Activated T-cell treated with anti-CD3 and anti-CD28 coated beads, Interleukin-2, amount 50 U/mL, for 4 hours (primary cell): ENCODE measurements at places on chromosomes 7 and 10.

GRCh38 chr10:21061184-21061583 is 164.1 kb upstream of the NEBL start:
- no peak for DNase-seq

- no peak for DNase-seq
Observed at GRCh38 chr10:106410331-106410730, 754.2 kb downstream of the SORCS1 start.

DNA sequence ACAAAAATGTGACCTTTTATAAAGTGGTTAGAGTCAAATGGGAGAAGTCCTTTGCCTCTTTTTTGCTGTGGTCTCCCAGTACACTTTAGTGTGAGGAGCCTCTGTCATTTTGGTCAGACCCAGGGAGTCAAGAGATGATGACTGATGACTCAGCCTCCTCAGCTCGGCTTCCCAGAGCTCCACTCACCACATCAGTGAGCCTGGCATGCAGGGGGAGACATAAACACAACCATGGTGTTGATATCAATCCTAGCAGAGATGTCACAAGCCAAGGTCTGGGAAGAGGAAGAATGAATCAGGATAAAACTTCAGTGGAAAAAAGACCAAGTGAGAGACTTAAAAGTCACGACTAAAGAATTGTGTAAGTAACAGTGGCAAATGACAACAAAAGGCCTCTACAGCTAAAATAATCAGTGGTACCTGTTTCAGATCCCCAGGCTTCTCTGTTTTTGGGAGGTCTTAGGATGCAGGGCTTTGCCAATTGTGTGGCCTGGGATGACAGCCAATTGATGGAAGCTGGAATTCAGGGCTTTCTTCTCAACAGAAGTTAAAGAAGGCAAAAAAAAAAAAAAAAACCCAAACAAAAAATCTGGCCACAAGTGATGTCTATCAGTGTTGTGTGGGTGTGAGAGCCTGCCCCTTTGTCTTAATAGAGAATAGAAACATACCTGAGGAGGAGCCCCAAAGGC is 50.2 kb downstream of the TFAM start:
- no peak for DNase-seq

GRCh38 chr7:72751978-72752377 is 76.0 kb downstream of the TYW1B start:
- no peak for DNase-seq

GRCh38 chr10:24853661-24854060 is 98.7 kb downstream of the PRTFDC1 start:
- no peak for DNase-seq

GRCh38 chr10:76111986-76112825 is 680.8 kb downstream of the LRMDA start:
- DNase-seq: no peak

- no peak for DNase-seq
Observed at GRCh38 chr7:4017081-4017480, 665.0 kb upstream of the FOXK1 start.

- DNase-seq: no peak
Observed at GRCh38 chr7:2524808-2525657, 5.5 kb downstream of the LFNG start.

- DNase-seq: no peak
Observed at GRCh38 chr7:107879400-107880035, 11.5 kb upstream of the DLD start.

- DNase-seq: no peak
Observed at GRCh38 chr10:71683301-71683700, 36.3 kb downstream of the C10orf105 start.

GRCh38 chr7:41881331-41882130 is 178.6 kb upstream of the INHBA start:
- DNase-seq: peak; percentile 57

DNA sequence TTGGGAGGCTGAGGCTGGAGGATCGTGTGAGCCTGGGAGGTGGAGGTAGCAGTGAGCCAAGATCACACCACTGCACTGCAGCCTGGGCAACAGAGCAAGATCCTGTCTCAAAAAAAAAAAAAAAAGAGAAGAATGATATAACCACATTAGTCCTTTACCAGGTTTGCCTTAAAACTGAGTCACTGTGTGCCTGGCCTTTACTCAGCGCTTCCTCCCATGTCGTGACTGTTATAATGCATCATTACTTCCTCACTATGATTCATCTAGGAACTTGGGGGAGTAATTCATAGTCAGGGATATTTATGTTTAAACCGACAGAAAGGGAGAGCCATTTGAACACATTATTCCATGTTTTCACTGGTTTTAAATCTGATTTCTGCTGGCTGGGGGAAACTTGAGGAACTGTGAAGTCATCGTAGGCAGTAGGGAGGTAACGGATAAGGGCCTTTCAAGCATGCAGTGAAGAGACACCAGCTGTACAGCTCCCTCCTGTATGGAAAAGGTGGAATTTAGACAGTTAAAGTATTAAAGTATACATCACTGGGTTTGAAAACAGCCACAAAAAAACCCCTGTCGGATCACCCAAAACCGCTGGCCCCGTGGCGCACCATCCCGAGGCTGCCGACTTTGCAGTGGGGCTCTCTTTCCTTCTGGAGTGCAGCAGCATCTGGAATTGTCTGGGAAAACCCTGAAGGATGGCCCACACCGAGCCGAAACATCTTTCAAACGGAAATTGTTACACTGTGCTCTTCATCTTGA is 119.8 kb downstream of the NKX6-2 start:
- no peak for DNase-seq

- no peak for DNase-seq
Observed at GRCh38 chr7:3915337-3915878, 614.4 kb downstream of the SDK1 start.

- DNase-seq: no peak
Observed at GRCh38 chr7:73749931-73750776, 11.6 kb upstream of the ABHD11 start.

- DNase-seq: no peak
Observed at GRCh38 chr10:31768467-31768866, 160.2 kb downstream of the ARHGAP12 start.

DNA sequence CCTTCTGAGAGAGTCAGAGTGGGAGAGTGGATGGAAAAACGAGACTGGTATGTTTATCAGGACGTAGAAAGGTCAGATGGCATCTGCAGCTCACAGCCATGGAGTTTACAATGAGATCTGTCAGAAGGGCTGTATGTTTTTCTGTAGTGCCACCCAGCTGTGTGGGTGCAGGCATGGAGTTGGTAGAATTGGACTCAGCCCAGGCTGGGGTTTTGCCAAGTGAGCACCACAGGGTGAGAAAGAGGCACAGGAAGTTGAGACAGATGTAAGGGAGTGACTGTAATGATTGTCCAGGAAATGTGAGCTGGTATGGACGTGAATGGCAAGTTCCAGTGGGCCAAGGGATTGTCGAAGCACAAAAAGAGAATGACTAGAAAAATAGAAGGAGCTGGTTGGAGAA is 9.1 kb upstream of the ZYX start:
- DNase-seq: peak; percentile 40

DNA sequence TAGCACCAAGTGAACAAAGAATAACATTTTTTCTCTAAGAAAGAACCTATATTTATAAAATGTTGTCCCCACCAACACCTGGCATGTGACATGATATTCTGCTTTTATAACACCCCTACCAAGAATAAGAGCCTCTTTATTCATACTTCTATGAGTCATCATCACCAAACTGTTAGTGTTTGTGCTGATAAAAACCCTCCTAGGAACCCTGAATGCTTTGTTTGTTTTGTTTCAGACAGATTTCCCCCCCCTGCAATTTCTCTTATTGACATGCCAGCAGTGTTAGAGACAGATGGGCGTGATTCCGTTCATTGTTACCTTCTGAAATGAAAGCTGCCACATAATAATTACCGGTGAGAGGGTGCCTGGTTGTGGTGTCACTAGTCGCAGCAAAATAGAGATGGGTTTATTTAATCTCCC is 651.1 kb downstream of the SORCS1 start:
- DNase-seq: no peak

GRCh38 chr10:108014145-108014901 is 849.8 kb upstream of the SORCS1 start:
- no peak for DNase-seq

DNA sequence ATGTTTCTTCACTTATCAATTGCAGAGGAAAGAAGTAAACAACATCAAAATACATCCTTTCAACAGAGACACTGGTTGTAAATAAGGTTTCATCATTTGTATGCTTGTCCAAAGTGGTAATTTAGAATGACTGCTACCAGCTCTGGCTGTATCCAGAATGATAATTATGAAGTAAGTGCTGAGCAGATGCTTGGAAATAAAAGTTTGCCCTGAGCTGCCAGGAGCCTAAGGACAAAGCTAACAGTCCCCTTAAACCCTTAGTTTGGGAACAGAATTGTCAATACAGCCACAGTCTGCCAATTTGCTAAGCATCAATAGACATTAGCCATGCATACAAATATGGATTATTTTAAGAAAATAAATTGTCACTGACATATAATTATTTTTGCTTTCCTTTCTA is 147.0 kb upstream of the SLC13A1 start:
- no peak for DNase-seq
